ENCODE measurements at places on chromosomes 5 and 9.

- no peak for DNase-seq
These were observed 241.5 kb upstream of the CLINT1 start for GRCh38 chr5:158100373-158100888.

DNA sequence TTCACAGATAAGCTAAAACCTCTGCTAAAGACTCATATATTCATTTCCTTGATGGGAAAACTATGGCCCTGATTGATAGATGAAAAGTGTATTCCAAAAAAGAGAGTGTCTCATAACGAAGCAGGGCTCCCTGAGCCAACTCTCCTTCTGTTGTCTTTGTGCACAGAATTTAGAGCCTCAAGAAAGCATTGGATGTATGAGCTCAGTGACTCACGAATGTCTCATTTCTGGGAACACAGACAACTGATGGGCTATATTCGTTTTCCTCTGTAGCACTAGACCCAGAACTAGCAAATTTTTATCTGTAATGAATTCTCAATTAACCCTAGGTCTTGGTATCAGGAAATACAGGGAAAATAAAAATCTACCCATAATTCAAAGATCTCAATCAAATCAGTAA, 88.4 kb downstream of the LMNB1 start:
- no peak for DNase-seq

DNA sequence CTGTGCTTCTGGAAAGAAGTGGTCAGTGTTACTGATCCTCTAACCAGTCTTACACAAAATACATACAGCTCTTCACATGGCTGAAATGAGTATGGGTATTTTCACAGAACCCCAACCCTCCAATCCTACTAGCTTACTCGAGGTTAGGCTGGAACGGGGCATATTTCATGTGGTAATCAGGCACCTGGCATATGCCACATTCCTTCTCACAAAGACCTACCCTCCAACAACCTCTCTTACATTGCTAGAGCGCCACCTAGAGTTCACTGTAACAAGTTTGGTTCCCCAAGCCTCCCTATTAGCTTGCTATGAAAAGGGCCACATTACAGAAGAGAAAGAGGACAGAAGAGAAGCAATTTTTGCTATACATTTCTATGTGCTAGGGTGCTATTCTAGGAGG, 597.3 kb downstream of the PRELID2 start:
- DNase-seq: peak; percentile 61

DNA sequence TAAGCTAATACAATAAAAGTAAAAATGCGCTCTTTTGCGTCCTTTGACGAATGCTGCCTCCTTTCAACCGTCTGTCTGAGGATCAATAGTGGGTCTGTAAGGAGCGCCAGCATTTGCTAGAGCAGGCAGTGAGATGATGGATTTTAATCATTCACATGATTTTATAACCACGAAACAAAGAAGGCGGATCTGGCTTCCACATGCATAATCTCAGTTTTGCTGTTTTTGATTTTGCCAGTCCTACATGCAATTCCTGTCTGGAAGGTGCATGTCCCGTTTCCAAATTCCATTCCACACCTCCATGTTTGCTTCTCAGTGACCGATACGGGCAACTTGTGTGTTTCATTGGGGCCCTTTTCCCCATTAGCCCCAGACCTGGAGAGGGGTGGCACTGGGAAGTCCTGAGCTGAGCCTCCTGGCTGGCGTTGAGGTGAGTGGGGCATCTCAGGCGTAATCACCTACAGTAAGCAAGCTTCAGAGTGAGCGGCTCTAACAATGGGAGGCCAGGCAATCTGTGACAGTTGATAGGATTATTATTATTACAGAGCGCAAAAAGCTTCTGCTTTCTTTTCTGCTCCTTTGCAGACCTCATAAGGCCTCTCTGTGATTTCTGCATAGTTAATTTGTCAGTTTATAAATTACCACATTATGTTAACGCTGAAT, 405.4 kb downstream of the ZSWIM6 start:
- DNase-seq: no peak

DNA sequence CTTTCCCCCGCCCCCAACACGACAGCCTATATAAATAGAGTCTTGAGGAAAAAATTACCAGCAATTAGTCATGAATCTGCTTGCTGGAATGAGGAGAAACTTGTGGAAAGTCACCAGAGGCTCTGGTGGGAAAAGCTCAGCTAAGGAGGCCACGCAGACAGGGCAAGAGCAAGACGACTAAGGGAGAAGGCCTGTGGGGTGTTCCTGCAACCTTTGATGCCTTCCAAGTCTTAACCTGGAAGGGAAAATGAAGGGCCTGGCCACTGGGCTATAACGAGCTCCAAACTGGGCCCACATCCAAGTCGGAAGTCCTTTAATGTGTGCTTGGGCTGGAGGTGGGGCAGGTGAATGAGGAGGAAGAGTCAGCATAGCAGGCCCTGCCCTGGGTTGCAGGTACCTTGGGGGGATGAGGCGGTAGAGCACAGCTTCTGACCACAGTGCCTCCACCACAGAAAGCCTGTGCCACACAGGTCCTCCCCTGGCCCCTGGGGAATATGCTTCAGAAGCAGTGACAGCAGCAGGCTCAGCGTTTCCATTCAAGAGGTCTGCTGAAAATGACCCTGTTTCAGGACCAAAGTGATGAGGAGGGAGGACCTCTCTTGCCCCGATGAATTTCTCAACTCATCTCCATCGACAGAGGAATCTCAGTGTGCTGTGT, 92.8 kb upstream of the LRRTM2 start:
- no peak for DNase-seq

DNA sequence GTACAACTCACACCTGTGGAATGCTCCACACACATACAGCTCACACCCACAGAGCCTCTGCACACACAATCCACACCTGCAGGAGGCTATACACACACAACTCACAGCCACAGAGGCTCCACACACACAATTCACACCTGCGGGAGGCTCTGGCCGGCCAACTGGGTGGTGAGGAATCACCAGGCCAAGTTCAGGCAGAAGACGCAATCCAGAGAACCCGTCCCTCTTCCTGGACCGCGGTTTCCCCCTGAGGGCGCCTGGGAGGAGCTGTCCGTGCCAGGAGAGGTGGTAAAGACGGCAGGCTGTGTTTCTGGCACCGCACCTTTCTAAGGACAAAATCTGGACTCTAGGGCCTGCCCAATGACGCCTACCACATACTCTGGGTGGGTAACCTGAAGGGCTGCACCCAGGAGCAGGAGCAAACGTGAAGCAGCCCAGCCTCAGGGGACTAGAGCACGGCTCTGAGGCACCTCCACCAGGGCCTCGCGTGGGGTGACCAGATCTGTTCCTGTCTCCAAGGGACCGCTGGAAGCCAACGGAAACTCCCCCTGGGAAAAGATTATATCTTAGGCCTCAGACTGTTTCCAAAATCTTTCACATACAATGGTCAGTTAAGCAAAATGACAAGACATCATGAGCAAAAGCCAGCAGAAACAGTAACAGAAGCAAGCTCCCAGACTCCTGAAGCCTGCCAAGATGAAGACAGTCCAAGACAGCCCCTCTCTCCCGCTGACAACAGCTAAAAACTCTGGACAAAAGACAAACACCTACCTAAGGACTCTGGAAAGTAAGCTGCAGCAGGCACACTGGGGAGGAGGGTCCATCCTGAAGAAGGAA, 16.9 kb downstream of the CAMSAP1 start:
- no peak for DNase-seq

DNA sequence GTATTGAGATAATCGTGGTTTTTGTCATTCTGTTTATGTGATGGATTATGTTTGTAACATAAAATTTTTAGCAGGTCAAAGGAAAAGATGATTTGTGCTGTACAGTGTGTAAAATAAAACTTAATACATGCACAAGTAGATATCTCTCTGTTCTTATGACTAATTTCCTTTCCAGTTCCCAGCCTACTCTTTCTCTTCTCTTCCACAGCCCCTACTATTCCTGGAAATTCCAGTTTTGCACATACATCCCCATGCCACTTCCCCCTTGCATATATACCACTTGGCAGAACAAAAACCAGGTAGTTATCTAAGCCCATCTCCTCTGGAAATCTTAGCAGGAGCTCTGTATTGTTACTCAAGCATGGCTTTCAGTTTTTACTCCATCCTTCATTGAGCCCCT, 20.2 kb downstream of the TEK start:
- no peak for DNase-seq

DNA sequence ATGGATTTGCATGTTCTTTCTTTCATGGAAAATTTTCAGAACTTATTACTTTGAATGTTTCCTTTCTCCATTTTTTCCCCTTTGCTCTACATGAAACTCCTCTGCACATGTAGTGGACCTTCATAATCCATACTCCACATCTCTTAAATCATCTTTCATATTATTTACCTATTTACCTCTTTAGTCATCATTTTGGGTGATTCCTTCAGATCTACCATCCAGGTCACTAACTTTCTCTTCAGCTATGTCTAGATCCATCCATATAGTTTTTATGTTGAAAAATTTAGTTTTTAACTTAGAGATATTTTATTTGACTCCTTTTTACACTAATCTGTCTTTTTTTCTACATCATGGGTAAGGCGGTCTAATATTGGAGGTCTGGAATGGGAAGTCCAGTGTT, 586.6 kb downstream of the NR2F1-AS1 start:
- no peak for DNase-seq
